ENCODE measurements at places on chromosomes 1 and 21. TPM values are rescaled to one million over a fixed set of nuclear protein-coding genes. Genes with fewer than 3 reads are reported as not detected.

DNA sequence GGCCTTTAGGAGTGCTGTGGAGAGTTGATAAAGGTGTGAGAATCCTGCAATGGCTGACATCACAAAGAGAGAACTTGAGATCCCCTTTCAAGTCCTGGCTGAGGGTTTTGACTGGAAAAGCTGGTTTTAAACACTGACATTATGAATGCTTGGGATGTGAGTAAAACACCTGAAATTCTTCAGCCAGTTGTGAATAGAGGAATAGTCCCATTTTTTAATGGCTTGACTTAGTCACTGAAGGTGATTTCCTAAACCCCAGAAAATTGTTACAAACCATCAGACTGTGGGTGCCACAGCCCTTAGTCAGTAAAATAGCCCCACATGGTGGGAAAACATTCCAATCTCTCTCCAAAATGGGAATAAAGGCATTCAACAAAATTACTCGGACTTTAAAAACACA, 107.7 kb upstream of the LMO4 start:
- DNase-seq = no peak

- DNase-seq = no peak
Observed at GRCh38 chr21:41209016-41209619, 41.2 kb downstream of the BACE2 start.

DNA sequence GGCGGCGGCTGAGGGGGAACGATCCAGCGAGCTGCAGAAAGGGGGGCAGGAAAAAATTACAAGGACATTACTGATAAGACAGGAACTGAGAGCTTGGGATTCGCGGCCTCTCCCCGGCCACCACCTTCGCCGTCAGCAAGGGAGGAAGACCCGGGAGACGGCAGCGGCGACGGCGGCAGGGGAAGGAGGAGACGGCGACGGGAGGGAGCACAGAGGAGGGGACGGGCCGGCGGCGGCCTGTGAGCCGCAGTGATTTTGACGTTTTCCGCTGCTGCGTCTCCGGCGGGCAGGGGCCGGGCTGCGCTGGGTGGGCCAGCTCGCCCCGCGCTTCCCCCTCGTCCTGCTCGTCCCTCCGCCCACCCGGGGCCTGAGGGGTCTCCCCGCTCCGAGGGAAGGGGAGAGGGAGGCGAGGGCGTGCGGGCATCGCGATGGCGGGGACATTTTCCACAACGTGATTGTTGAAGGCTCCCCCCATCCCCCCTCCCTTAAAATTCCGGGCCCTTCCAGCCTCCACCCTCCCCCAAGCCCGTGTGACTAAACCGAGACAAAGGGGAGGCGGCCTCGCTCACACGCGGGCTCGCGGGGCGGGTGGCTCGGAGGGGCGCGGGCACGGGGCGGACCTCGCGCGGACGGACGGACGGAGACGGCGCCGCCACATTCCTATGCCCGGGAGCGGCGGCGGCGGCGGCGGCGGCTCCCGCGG, 407 bp downstream of the CAMSAP2 start:
- peak; percentile 83 for DNase-seq

DNA sequence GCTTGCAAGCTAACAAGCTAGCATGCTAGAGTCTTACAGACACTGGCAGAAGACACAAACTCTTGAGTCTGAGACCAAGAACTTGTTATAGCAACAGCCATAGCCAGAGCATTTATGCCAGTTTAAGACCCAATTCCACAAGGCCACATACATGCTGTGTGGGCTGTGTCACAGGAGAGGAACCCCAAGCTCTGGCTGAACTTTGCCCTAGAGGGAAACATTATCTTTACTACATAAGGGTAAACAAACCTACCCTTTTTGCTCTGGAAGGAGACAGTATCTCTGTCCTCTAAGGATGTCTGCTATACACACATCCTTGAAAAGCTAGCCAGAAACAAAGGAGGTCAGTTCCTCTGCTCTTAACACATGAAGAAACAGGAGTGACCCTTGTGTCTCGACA, 70.3 kb downstream of the HSF2BP start:
- no peak for DNase-seq

DNA sequence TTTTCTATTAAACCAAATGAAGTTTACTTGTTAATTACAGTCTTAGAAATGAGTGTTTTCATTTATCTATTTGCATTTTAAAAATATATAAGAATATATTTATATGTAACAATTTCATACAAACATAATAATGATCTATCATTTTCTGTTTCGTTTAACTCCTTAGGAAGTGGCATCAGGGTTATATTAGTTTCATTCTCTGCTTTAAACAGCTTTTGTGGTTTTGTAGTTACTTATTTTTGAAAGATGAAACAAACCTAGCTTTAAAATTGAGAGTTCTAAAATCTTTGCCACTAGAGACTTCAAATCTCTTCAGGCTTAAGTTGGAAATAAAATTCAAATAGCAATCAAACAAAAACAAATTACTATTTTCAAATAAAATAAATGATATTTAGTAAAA, 2110.6 kb downstream of the MRPL39 start:
- DNase-seq = no peak

GRCh38 chr1:71080230-71080738, 551 bp downstream of the ZRANB2 start:
- DNase-seq = no peak

GRCh38 chr1:171468120-171468750, 17.1 kb upstream of the PRRC2C start:
- DNase-seq = no peak

DNA sequence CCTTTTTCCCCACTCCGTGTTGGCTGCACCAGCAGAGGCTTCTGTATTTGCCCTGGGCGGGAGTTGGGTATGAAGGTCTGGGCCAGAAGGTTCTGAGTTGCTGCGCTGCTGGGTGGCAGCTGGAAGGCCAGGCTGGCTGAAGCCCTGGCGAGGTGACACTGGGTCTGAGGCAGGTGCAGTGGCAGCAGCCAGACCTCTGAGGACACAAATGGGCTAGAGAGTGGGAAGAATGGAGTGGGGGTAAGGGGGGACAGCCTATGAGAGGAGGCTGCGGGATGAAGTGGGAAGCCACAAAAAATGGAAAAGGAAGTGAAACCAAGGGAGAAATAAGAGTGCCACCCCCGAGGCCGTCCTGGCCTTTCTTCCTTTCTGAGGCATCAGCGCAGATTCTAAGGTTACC, 53.2 kb downstream of the STX6 start:
- DNase-seq = no peak

- no peak for DNase-seq
Observed at GRCh38 chr1:245752561-245752960, 597.8 kb downstream of the KIF26B start.

Gene NPL
- 8.6 TPM for polyA plus RNA-seq

Gene PHF13
- polyA plus RNA-seq = 27.9 TPM

Gene CYP4X1
- polyA plus RNA-seq = 11.6 TPM

Gene CENPS
- polyA plus RNA-seq = 37.9 TPM

Gene SH3D21
- polyA plus RNA-seq = 20.1 TPM

Gene HSD3B1
- polyA plus RNA-seq = 0.27 TPM

Gene CASQ1
- 0.36 TPM for polyA plus RNA-seq

Gene TOE1
- polyA plus RNA-seq = 14.4 TPM
